ENCODE measurements at places on chromosomes 12 and 14. TPM values are rescaled to one million over a fixed set of nuclear protein-coding genes. Genes with fewer than 3 reads are reported as not detected.

DNA sequence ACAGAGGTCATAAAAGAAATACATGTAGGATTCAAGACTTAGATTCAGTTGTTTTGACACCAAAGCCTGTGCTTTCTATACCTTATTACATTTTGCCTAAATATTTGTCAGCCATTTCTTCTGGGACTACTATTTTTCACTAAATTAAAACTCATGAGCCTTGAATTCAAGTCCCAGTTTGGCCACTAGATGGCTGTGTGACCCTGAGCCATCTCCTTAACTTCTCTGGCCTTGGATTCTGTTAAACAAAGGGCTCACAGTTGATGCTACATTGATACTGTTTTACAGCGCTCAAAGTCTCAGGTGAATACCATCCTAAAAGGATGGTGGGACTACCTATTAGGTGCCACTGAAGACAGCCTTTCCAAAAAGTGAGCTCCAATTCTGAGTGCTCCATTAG lies 39.6 kb upstream of the CCDC198 start:
- no peak for DNase-seq
- no peak overlapping the region for H3K27ac ChIP-seq
- no peaks in the 10 kb centered on the region for H3K36me3 ChIP-seq
- no peak overlapping the region for H3K4me3 ChIP-seq
- H3K27me3 ChIP-seq, result no peaks in the 10 kb centered on the region

DNA sequence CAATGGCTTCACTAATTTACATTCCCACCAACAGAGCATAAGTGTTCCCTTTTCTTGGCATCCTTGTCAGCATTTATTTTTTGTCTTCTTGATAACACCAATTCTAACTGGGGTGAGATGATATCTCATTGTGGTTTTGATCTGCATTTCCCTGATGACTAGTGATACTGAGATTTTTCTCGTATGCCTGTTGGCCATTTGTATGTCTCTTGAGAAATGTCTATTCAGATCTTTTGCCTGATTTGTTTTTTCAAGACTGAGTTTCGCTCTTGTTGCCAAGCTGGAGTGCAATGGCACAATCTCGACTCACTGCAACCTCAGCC lies 4.7 kb upstream of the PLD4 start:
- no peak overlapping the region for H3K27ac ChIP-seq
- H3K36me3 ChIP-seq, result no peaks in the 10 kb centered on the region
- H3K4me3 ChIP-seq, result no peak overlapping the region
- H3K27me3 ChIP-seq, result no peaks in the 10 kb centered on the region

GPRC5A gene
- total RNA-seq, result 1,562 TPM

ERP27 gene
- total RNA-seq, result 5.3 TPM

Measured in left lung (tissue), 14 donors.